GM12878 (cell line): ENCODE measurements at places on chromosomes 7 and 10. TPM values are rescaled to one million over a fixed set of nuclear protein-coding genes. Genes with fewer than 3 reads are reported as not detected.

- DNase-seq: no peak
Measured at GRCh38 chr7:30446266-30446665, 32.3 kb downstream of the NOD1 start.

GRCh38 chr7:37131855-37132254 lies 316.8 kb downstream of the ELMO1 start:
- DNase-seq: no peak

DNA sequence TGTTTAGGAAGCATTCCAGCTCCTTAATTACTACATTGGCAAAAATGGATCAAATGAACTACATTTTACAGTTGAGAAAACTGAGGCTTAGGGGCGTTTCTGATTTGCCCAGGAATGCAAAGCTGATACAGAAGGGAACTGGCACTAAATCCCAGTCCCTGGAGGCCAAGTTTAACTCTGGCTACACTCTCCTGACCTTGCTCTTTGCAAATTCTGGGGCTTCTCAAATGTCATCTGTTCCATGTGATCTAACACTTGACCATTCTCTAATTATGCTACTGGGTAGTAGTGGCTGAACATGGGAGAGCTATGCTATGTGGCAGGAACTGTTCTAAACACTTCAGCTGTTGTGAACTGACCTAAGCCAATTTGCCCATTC lies 11.3 kb upstream of the HABP2 start:
- DNase-seq: no peak

DNA sequence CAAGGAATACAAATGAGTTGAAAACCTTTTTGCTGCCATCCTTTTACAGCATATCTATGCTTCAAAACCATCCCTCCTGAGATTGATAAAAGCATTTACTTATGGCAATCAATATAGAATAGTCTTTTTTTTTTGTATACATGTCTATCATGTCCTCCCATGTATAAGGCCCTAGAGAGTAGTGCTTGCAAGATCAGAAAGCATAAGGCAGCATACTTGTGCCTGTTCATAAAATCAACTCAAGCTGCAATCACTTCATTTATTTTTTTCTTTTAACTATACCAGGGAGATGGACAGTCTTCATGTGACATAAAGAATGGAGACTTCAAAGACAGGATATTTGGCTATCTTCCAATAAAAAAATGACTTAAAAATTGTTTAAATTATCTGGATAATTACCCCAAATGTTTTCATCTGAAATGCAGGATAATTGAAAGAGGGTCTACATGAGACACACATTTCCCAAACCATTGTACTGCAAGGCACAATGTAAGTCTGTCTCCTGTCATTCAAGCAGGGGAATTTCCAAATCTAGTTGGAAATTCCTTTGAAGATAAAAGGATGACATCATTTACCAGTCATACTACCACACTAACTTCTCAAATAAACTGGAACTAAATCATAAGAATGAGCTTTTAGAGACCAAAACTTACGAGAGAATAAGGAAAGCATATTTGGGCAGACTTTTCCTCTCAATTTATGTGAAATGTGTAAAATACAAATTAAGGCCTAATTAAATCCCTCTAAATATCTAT lies 22.5 kb downstream of the LRRN3 start:
- no peak for DNase-seq

GRCh38 chr10:101824736-101825135 lies 6.5 kb upstream of the OGA start:
- DNase-seq: no peak

- no peak for DNase-seq
Measured at GRCh38 chr7:77982926-77983550, 184.5 kb downstream of the PHTF2 start.

GRCh38 chr7:2529161-2530070 lies 9.8 kb downstream of the LFNG start:
- no peak for DNase-seq

- DNase-seq: peak; percentile 66
Measured at GRCh38 chr7:66075590-66076461, at the start of gene ASL. Gene ASL (plus strand): TSS chr7:66075819. CDS start chr7:66076082, 263 bp downstream.

DNA sequence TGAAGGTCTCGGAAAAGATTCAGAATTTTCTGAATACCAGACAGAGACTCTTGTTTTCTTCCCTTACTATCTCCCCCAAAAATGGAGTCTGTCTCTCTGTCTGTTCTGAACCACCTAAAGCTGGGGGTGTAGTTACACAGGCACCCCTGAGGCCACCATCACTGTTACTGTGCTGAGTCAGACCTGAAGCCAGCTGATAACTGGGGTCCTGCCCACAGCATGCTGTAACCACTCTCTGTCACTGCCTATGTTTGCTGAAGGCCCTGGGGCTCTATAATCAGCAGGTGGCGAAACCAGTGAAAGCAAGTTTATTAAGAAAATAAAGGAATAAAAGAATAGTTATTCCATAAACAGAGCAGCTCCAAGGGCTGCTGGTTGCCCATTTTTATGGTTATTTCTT lies 575.2 kb upstream of the POT1 start:
- no peak for DNase-seq

DNA sequence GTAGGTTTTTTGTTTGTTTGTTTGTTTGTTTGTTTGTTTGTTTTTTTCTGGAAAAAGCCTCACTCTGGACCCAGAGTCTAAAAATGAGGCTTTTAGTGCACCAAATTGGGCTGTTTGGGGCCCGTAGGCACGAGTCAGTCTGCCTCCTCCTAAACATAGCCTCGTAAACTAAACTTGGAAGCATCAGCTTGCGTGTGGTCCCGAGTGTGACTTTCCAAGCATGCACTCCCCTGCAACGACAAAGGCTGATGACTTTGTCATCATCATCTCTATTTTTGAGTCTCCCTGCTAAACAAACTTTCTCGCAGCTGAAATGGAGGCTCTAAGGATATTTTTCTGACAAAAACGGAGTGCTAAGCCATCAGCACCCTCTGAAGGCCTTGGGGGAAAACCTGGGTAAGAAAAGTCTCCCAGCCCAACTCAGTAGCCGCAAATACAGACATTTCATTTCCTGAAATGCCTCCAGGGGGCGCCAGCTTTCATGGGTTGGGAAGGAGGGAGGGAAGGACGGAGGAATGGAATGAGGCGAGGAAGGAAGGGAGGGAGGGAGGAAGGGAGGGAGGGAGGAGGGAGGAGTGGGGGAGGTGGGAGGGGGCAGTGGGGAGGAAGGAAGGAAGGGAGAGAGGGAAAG lies 245.9 kb downstream of the KCNMA1 start:
- DNase-seq: no peak

GRCh38 chr7:86884152-86884551 lies 175.3 kb downstream of the ELAPOR2 start:
- DNase-seq: no peak

- DNase-seq: no peak
Measured at GRCh38 chr10:4945766-4946717, 17.2 kb upstream of the AKR1C1 start.

DNA sequence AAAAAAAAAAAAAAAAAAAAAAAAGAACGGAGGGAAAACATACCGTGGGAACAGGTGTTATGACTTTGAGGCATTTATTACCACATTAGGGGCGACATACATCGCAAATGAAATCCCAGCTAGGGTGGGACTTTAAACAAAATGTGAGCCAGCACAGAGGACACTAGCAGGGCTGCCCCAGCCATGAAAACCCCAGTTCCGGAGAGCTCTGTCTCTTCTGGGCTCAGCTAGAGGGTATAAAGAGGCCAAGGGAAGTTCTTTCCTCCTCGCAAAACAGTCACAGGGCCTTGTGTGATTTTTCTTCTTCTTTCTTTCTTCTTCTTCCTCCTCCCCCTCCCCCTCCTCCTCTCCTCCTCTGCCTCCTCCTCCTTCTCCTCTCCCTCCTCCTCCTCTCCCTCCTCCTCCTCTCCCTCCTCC lies 59.9 kb upstream of the ECHDC3 start:
- DNase-seq: no peak

GRCh38 chr10:28619455-28619854 lies 57.9 kb upstream of the BAMBI start:
- no peak for DNase-seq

GRCh38 chr10:113005380-113005779 lies 55.3 kb downstream of the TCF7L2 start:
- no peak for DNase-seq

- DNase-seq: no peak
Measured at GRCh38 chr10:89921403-89921802, 220.0 kb downstream of the KIF20B start.

DNA sequence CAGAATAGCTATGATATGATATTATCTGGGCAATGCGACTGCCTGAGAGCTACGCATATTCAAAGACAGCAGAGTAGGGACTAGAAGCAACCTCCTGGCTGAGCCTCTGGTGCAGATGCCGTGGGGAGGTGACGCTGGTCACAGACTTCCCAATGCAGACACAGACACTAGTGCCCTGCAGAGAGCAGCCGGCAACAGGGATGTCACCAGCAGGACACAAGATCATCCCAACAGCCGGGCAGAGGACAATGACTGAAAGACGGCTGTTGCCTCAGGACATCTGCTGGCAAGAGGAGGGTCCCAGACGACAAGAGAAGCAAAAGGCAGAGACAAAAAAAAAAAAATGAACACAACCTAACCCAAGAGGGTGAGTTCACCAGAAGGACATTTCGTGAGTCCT lies 104.6 kb downstream of the CALN1 start:
- DNase-seq: no peak

DNA sequence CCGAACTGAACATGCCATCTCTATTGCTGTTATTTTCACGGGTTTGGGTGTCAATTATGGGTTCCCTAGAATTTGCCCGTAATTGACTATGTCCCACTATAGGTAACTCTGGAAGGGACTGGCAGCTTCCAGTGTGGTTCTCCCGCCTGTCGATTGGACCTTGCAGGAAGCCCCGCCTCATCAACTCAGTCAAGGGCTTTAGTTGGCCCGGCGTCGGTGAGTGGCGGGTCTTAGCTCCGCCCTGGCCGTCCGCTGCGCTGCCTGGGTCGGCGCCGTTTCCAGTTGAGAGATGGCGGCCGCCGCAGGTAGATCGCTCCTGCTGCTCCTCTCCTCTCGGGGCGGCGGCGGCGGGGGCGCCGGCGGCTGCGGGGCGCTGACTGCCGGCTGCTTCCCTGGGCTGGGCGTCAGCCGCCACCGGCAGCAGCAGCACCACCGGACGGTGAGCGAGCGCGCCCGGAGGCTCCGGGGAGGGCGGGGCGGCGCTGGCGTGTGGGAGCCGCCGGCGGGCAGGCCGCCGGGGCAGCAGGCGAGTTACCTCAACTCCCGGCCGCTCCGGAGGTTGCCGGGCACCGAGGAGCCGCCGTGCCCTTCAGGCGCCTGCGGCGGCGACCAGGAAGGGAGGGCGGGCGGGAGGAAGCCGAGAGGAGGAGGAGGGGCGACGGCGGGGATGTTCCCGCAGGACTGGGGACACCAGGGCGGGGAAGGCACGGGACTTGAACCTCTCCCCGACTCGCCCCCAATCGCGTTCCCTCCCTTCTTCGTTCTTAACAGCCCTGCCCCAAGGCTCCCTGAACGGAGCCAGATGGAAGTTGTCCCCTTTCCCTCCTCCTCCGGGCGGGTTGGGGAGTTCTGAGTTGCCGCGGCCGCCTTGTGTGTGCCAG lies at the start of gene MCU:
Gene MCU (plus strand): TSS at position 281 of the 881 bp plus-strand sequence. CDS start 9 bp downstream, at position 290.
- DNase-seq: peak; percentile 73

- DNase-seq: no peak
Measured at GRCh38 chr10:10353326-10353868, 664.3 kb upstream of the CELF2 start.

DNA sequence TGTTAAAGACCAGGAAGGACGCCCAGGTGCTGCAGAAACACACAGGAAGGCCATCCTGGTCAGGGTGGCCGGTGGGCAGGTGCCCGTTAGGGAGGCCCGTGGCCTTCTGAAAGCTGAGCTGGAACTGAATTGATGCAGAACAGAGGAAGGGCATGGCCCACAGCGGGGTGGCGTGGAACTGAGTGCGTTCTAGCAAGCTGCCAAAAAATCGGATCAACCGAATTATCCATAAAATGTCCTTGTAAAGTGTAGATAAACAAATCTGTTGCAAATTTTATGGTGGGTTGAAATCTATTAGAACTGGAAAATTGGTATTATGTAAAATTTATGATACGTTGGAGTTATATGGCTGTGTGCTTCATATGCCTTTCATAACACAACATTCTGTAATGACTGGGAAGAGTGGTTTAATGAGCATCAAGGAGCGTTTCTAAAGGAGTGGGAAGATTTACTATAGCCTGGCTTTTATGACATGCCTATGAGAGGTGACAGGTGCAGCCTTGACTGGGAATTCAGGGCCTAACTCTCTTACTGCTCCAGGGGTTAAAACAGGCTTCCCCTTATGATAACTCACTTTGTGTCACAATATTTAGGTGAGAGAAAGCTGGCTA lies 108.1 kb downstream of the GPR26 start:
- DNase-seq: no peak

GRCh38 chr7:148919859-148920258 lies 35.8 kb upstream of the EZH2 start:
- DNase-seq: no peak

- DNase-seq: no peak
Measured at GRCh38 chr7:148079206-148080080, 511.1 kb upstream of the C7orf33 start.

- DNase-seq: no peak
Measured at GRCh38 chr7:132149436-132150304, 426.6 kb downstream of the PLXNA4 start.

DNA sequence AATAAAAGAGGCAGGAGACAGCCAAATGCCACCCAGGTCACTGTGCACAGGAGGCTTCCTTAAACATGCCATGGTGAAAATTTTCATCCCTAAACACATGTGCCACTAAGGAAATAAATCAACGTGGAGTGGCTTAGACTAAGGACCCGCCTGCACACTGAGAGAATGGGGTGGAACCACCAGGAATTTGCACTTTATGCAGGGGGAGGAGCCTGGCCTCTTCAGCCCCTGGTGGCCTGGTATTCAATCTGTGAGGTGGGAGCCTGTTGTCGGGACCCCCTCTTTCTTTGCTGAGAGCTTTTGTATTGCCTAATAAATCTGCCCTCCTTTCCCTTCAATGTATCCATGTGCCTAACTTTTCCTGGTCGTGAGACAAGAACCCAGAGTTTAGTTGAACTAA lies 204.6 kb upstream of the NRP1 start:
- no peak for DNase-seq

DNA sequence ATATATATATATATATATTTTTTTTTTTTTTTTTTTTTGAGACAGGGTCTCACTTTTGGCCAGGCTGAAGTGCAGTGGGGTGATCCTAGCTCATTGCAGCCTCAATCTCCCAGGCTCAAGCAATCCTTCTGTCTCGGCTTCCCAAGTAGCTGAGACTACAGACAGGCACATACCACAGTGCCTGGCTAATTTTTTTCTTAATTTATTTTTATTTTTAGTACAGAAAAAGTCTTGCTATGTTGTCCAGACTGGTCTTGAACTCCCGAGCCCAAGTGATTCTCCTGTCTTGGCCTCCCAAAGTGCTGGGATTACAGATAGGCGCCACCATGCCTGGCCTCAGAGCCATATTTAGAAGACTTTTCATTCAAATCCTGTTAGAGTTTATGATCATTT lies 79.6 kb downstream of the PRTFDC1 start:
- no peak for DNase-seq

- no peak for DNase-seq
Measured at GRCh38 chr7:140691376-140692045, 5.0 kb upstream of the NDUFB2 start.

SYNPO2L gene
- 0.73 and 1.4 TPM in 2 replicates for polyA plus RNA-seq

SAMD9 gene
- 8.2 and 9.6 TPM in 2 replicates for polyA plus RNA-seq

WDFY4 gene
- 31.7 and 35.1 TPM in 2 replicates for polyA plus RNA-seq

WDR86 gene
- polyA plus RNA-seq: 0.17 and 0.19 TPM in 2 replicates

TCF7L2 gene
- polyA plus RNA-seq: 0.28 TPM in 1 of 2 replicates, not detected in the other

FERD3L gene
- not detected in 2 replicates for polyA plus RNA-seq

RHOBTB1 gene
- not detected in 2 replicates for polyA plus RNA-seq

PPIF gene
- 129 and 132 TPM in 2 replicates for polyA plus RNA-seq

TDRD1 gene
- polyA plus RNA-seq: not detected in 2 replicates
